ENCODE measurements at places on chromosomes 11 and 22.

GRCh38 chr11:2904153-2905052 lies 18.8 kb upstream of the CDKN1C start:
- no peak for DNase-seq

DNA sequence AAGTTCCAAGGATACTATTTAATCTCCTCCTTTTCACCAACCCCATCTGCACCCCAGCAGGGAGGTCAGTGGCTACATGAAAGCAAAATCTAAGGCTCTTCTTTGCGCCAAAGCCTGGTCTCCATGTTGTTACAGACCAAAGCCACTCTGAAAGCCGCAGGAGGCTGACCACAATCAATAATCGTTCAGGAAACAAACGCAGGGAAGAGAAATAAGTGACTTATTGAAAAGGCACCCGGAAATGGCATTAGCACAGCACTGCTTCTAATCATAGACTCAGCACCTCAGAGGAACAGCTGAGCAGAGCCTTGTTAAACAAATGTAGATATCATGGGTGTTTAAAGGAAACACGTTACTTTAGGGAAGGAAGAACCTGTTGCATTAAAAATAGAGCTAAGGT lies 183.9 kb downstream of the KIRREL3 start:
- no peak for DNase-seq

DNA sequence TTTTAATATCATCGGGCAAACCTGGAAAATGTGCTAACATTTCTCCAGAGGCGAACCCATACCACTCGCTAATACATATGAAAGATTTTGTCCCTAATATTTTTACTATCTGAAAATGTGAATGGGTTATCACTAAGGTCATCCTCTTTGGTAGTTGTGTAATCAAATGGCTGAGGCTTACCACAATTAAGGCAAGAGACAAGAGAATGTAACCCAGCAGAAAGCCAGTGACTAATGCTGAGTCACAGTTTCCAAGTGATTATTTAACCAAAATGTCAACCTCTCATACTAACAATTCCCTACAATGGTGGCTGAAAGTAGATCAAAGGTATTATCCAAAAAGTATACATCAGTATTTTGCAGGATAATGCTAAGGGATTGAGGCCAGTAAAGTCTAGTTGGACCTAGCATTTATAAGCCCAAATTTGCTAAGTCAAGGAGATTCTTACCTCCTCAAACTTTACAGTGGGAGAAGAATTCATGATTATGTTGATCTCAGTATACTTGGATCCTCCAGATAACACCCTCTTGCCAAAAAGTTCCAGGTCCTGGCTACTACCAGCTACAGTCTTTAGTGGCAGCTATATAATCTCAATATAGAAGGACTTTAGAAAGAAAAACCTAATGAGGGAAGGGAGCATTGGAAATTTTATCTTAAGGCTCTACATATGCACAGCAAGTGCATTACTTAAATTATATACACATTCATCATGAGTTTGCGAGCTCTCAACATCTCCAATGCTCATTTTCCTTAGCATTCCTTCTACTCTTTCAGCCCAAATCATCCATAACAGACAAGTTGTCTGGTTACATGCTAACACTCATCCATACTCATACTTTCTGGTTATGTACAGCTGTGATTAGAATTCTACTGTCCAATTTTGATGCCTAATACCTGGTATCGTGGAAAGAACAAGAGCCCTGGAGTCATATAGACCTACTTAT lies 25.4 kb downstream of the SIK3 start:
- peak; percentile 63 for DNase-seq

- DNase-seq, result no peak
Measured at GRCh38 chr11:116334596-116334995, 438.2 kb downstream of the BUD13 start.
